ENCODE measurements at places on chromosomes 3 and 15.

DNA sequence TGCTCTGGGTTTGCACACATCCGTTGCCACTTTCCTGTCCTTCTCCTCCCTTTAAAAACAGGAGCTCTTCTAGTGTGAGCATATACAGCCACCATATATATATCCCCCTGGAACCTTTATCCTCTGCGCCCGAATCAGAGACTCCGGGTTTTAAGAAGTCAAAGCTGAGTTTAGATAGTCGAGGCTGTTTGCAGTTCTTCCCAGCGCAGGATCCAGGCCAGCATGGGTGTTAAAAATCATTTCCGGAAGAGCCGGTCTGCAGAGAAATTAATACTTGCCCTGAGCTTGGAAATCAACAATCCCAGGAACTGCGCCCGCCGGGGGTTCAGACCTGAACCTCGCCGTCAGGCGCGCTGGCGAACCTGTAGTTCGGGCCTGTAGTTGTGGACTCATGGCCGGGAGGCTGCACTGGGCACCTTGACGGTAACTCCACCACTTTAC lies 2.3 kb downstream of the SHOX2 start:
- DNase-seq, result no peak

DNA sequence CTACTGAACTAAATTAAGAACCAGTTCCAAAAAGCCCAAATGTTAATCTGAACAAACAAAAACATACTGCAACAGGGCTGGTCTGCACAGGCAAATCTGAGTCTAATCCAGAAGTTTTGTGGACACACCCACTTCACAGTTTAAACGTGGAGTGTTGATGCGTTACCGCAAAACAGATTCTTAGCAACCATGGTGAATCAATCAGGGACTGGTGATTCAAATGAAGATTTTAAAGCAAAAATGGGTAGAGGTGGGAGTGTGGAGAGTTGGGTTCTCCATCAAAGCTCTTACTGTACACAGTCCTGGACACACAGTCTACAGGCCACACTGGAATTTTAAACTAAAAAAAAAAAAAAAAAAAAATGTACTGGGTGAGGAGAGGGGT lies 5.2 kb downstream of the ANXA2 start:
- DNase-seq, result no peak

GRCh38 chr3:194107107-194107506 lies 28.8 kb upstream of the HES1 start:
- DNase-seq, result peak; percentile 55

GRCh38 chr3:142646020-142646785 lies 50.0 kb downstream of the PLS1 start:
- no peak for DNase-seq

DNA sequence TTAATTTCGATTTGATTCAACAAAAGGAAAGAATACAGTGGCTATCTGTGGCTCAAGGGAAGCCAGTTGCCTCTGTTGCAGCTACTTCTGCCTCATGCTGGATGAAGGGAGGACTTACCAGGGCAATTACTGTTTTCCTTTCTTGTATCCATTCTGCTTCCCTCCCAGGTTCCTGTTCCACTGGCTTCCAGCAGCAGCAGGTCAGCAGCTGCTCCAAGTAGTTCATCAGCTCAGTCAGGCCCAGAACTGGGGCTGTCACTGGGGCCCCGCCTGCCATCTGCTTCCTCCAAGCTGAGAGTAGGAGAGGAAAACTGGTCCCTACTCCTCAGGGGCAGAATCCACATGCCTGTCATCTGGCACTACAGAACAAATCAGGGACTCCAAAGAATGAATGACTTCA lies 48.6 kb upstream of the ULK4 start:
- DNase-seq, result no peak

GRCh38 chr3:55796533-55796932 lies 309.4 kb upstream of the WNT5A start:
- no peak for DNase-seq

GRCh38 chr3:36597422-36597821 lies 166.9 kb downstream of the DCLK3 start:
- no peak for DNase-seq

GRCh38 chr3:172685331-172686214 lies 25.3 kb downstream of the NCEH1 start:
- no peak for DNase-seq

DNA sequence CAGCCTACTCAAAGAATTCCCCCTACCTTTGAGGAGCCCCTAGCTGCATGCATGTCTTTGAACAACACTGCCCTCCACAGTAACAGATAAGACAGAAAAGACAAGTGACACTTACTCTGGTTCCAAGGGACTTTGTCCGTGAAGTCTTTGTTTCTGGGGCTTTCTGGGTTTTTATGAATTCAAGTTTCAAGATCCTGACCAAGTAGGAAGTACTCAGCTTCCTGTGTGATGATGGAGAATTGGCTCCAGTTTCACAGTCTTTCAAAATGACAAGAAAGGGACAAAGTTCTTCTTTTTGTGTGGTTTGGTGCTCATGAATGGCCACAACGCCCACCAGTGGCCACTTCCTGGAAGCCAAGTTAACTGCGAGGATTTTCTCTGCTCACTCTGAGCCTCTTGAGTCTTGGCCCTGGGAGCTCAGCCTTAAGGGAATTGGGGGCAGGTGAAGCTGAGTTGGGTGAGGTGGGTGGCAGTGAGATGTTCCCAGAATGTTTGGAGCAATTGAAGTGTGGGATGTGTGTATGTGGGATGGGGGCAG lies at the start of gene CCR1:
Gene CCR1, minus strand, starts transcription at position 147 of the 538 bp plus-strand sequence. CDS start 4,000 bp downstream, outside the sequence.
- peak; percentile 68 for DNase-seq

DNA sequence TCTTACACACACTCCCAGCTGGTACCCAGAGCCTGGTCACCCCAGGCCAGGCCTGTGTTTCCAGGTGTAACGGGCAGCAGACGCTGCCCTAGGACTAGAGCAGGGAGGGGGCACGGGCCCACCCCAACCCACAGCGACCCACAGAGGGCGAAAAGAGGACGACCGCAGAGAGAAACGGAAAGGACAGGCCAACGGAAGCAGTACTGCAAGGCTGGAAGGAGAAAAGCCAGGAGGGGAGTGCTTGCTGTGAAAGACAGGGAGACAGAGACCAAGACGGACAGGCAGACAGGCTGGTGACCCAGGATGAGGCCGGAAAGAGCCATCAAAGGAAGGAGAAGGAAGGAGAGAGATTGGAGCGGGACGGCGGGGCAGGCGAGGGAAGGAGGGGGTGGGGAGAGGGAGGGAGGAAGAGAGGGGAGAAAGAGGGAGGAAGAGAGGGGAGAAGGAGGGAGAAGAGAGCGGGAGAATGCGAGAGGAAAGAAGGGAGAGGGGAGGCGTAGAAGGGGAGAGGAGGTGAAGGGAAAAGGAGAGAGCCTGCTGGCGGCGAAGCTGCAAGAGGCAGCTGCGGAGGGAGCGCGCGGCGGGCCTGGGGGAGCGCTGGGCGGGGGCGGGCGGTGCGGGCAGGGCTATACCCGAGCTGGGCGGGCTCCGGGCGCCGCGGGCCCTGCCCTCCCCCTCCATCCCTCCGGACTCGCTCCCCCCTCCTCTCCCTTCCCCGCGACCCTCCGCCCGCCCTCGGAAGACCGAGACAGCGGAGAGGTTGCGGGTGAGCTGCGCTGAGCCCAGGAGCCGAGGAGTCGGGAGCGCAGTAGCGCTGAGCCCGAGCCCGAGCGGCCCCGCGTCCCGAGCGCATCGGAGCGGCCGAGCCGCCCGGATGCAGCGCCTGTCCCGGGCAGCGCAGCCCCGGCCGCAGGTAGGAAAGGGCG lies at the start of gene SLC6A1:
Gene SLC6A1, plus strand, starts transcription at position 732 of the 926 bp plus-strand sequence. CDS start 24,464 bp downstream, outside the sequence.
- DNase-seq, result no peak

GRCh38 chr15:87746333-87746732 lies 510.2 kb downstream of the NTRK3 start:
- DNase-seq, result no peak

DNA sequence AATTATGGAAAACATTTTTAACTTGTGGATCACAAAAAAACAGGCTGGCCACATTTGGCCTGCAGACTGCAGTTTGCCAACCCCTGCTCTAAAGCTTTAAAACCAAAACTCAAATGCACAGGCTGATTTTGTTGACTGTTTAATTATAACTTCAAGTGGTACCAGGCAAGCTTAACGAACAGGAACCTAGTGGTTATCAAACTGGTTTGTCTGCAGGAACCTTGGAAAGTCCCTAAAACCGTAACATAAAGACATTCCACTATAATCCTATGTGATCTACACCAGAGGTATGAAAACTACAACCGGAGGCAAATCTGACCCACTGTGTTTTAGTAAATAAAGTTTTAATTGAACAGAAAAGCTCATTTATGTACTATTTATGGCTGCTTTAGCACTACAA lies 52.4 kb downstream of the TBL1XR1 start:
- no peak for DNase-seq

DNA sequence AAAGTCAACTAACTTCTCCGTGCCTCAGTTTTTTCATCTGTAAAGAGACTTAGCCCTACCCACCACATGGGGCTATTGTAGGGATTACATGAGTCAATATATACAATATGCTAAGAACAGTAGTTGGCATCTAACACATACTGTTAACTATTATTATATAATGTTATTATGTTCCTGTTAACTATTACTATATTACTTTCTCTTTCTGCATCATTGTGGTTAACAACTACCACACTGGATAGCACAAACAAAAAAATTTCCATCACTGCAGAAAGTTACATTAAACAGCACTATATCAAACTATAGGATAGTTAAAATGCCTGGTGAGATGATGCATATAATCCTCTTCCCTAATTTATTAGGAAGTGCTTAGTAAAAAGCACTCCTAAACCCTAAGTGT lies 23.7 kb downstream of the STAG1 start:
- no peak for DNase-seq

Measured in stimulated activated naive B cell treated with anti-CD40 and anti-IgM and Interleukin-4, amounts not matched to agents 10 μg/mL and 1 μg/mL and 100 μg/mL, for 72 hours (primary cell).